ENCODE measurements at places on chromosomes 5 and 9.
A peak's percentile ranks its signal among the peaks of the same experiment; 100 is the strongest.

- peak; percentile 5 for DNase-seq
These were observed 2.3 kb downstream of the DENND4C start for GRCh38 chr9:19232823-19233194.

DNA sequence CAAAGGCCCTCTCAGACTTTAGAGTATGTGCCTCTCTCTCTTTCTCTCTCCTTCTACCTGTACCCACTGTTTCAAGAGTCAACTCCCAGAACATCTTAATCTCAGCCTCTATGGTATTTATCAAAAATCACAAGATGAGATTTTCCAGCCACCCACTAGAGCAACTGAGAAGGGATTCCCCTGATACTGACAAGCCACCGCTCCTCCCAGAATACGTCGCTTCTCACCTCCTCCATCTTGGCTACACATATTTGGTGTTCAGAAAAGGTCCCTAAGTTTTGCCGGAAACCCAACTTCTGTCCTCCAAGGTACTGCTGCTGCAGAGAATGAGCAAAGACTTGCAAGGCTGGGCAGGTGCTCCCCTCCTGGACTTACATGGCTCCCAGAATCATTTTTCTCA is 6.1 kb downstream of the GARIN3 start:
- DNase-seq = no peak

DNA sequence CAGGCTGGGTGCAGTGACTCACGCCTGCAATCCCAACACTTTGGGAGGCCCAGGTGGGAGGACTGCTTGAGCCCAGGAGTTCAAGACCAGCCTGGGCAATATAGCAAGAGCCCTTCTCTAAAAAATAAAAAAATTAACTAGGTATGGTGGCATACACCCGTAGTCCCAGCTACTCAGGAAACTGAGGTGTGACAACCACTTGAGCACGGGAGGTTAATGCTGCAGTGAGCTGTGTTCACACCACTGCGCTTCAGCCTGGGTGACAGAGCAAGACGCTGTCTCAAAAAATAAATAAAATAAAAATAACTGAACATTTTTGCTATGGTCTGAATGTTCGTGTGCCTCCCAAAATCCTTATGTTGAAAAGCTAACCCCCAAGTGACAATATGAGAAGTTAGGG is 24.5 kb downstream of the AGTPBP1 start:
- DNase-seq = no peak

GRCh38 chr5:164220522-164220921 is 715.1 kb downstream of the MAT2B start:
- no peak for DNase-seq

DNA sequence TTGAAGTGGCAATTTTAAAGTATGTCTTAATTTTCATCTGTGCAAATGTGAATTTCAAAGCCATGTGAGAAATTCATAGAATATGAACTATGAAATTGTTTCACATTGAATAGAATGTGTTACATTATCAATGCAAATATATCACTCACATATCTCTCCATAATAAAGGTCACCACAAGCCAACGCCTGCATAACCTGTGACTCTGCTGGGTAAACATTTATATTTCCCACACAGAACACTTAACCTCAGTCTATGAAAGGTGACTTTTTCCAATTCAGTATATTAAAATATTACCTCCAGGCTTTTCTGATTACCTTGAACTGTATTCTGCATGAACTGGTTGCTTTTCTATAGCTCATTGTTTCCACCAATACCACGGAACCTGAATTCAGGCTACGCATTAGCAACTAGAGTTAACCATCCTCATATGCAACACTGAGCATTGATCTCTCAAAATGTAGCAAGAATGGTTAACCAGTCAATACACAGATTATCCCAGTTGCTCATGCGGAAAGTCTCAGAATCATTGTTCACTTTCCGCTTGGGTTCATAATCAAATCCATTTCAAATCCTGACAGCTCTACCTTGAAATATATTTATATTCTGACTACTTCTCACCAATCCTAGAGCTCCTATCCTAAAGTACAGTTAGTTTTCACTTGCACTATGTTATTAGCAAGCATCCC is 126.6 kb upstream of the TYRP1 start:
- DNase-seq = no peak

Measured in GM18507 (cell line).